ENCODE measurements at places on chromosomes 7 and 10.

GRCh38 chr7:88140947-88141346 lies 78.9 kb downstream of the SRI start:
- no peak for DNase-seq

- DNase-seq: no peak
Measured at GRCh38 chr7:157717211-157718174, 380.7 kb downstream of the DNAJB6 start.

GRCh38 chr10:30999070-30999712 lies 32.5 kb downstream of the ZNF438 start:
- DNase-seq: no peak

GRCh38 chr10:71627956-71628355 lies 91.6 kb downstream of the C10orf105 start:
- DNase-seq: no peak

- DNase-seq: no peak
Measured at GRCh38 chr10:25356609-25357008, 181.8 kb downstream of the GPR158 start.
